T-helper 1 cell (primary cell): ENCODE measurements at places on chromosomes 7 and 10.

DNA sequence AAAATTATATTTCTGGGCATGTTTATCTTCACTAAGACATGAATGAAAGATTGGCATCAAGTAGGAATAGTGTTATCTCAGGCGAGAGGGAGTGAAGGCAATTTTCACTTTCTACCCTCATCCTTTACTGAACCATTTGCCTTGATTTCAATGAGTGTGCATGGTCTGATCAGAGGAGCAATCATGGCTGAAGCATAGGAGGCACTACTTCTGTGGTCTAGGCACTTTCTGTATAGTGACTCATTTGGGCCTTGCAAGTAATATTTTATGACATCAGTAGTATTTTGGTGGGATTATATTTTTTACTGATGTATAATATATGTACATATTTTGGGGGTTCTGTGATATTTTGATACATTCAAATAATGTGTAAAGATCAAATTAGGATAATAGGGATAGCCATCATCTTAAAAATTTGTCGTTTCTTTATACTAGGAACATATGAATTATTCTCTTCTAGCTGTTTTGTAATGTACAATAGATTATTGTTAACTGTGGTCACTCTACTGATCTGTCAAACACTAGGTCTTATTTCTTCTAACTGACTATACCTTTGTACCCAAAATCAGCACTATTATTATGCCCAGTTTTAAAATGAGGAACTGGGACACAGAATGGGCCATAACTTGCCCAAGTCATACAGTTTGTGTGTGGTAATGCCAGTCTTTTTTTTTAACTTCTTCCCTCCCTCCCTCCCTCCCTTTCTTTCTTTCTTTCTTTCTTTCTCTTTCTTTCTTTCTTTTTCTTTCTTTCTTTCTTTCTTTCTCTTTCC, 101.9 kb downstream of the RAB11FIP2 start:
- no peak for DNase-seq

DNA sequence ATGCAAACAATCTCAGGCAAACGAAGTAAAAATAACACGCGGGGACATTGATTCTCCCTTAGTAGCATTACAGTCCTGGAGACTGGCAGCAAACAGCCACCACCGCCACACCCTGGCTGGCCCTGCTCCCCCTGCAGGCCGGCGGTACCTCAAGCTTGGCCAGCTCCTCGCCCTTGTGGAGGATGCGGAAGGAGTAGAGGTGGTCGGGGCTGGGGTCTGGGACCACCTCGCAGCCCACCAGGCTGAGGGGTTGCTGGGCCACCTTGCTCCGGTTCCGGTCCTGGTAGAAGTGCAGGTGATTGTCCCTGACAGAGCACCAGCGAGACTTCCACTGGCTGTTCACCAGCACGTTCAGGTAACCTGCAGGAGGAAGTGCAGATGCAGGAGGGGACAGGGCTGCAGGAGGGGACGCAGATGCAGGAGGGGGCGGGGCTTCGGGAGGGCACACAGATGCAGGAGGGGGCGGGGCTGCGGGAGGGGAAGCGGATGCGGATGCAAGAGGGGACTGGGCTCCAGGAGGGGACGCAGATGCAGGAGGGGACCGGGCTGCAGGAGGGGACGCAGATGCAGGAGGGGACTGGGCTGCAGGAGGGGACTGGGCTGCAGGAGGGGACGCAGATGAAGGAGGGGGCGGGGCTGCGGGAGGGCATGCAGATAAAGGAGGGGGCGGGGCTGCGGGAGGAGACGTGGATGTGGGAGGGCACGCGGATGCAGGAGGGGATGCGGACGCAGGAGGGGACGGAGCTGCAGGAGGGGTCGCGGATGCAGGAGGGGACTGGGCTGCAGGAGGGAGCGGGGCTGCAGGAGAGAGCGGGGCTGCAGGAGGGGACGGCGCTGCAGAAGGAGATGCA, 65.7 kb downstream of the VWA2 start:
- DNase-seq = peak; percentile 46

DNA sequence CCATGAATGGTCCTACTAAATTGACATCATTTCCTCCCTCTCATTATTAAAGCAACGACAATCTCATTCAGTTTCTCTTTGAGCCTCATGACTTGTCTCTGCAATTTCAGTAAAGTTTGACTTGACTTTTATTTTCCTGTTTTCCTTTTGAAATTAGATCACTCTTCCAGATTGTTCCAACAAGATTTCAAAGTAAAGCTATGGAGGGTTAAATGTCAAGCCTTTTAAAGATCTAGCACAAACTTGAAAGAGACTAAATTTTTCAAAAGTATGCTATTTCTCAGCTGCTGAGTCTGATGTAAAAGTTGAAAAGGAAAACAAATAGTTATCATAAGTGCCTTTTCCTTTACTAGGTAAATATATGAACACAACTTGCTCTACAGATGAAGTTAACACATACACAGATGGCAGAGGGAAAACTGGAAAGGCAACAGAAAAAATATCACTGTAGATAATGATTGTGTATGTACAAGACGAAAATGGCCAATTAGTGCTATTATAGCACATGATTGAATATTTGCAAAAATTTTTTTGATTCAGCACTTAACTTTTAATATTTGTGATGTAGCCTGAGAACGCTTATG, 200.6 kb downstream of the WDR11 start:
- no peak for DNase-seq

DNA sequence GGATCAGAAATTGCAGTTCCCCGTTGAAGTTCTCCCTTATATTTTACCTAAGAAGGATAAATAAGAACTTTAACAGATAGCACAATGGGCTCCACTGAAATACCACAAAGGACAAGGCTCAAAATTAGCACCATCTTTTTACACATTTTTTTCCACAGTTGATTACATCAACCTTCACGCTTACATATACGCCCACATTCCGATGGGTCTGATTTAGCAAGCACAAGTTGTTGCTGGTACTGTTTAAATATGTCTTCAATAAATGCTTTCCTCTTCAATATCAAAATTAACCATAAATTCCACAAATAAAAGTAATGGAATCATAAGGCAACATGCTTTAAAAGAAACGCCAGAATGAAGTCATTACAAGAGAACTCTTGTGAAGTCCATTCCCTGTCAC, 79.5 kb downstream of the NEBL start:
- no peak for DNase-seq

DNA sequence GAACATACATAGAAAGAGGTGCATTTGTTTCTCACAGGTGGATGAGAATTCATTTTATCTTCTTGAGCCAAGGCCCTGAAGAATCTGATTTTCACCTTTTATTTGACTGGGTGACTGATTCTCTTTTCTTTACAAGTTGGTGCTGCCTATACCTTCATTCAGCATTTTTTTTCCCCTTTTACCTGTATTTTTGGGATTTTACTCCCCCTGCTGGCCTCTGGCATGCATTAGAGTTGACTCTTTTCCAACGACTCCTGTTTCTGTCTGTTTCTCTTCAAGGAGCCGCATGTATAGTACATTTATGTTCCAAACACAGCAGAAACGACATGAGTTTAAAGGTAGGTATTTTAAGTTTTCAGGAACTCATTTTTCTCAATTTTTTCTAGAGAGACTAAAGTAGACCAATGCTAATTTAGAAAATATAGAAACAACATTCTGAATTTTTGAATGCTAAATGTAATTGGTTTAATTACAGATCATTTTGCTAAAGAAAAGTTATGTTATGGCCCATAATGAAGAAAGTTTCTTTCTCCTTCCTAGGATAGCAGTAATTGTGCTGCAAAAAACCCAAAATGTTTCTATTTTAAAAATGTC, 149.8 kb upstream of the HDAC9 start:
- no peak for DNase-seq

DNA sequence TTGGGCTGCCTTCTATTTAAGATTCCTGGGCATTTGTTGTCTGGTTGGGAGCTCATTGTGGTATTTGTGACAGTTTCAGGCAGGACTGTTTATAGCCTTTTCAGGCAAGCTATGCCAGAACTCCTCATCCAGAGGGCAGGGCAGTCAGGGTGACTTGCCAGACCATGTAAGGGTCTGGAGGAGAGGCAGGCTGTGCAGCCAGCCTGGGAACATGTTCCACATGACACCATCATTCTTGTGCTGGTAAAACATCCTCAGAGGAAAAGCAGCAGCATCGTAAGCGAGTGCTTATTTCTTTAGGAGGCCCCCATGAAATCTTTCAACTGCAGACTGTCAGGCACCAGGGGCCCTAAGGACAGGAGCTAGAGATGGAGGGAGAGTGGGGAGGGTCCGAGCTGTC, 44.0 kb upstream of the SORBS1 start:
- no peak for DNase-seq

- no peak for DNase-seq
These were observed 10.0 kb downstream of the CAV1 start for GRCh38 chr7:116534790-116535189.

DNA sequence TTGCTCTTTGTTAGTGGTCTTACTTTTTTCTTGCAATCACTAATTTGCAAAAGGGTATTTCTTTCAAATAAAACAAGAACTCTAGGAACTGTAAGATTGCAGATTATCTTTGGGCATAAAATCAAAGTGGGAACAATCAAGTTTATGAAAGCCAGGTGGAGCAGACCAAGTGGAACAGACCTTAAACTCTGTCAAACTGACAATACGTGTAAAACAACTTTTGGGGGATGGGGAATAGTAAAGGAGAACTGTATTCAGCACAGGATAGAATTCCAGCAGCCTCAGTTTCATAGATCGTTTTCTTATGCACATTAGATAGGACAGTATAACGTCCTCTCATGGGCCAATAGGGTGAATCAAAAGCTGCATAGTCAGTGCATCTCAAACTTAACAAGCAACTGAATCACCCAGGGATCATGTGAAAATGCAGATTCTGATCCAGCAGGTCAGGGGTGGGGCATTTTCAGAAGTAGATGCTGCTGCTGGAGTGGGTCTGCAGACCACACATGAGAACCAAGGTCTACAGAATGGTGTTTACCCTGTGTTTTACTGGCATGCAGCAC, 120.7 kb downstream of the PIP4K2A start:
- DNase-seq = no peak

GRCh38 chr7:92837000-92837749, 802 bp upstream of the CDK6 start:
- DNase-seq = no peak

- no peak for DNase-seq
These were observed 22.3 kb downstream of the ADAMTS14 start for GRCh38 chr10:70694418-70695141.

DNA sequence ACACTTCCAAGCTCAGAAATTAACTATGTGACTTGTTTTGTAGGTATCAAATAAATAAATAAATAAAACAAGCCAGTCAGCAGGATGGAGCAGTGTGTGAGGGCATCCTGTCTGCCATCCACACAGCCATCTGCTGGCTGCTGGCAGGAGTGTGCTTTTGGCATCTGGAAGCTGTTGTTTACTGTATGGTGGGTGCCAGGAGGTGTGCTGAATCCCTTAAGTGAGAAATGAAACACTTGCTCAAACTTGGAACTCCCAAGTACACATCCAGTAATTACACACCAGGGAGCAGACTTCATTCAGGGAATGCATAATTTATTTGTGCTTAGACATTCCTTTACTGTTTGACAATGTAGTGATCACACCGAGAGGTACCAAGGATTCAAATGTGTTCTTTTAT, 16.9 kb upstream of the TAX1BP1 start:
- no peak for DNase-seq

- DNase-seq = no peak
These were observed 1.8 kb upstream of the PFKFB3 start for GRCh38 chr10:6200734-6201515.

- no peak for DNase-seq
These were observed 110.2 kb upstream of the PHF14 start for GRCh38 chr7:10863476-10863875.

- DNase-seq = no peak
These were observed 2.3 kb upstream of the DNAJB12 start for GRCh38 chr10:72356987-72357386.

GRCh38 chr10:126203746-126204145, 184.5 kb downstream of the ADAM12 start:
- no peak for DNase-seq

DNA sequence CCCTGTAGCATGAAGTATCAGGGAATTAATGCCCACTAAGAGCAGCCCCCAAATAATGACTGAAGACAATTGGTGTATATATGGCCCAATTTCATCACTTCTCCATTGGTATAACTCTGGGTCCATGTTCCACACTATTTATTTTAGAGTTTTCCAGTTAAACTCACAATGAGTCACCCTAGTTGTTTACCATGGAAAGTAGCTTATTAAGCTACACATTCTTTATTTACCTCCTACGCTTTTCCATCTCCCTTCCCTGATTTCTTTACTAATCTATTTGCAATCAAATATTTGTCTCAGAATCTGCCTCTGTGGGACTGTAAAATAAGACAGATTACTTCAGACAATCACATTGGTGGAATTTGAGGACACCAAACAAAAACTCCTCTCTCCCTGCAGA, 655.6 kb downstream of the SORCS1 start:
- DNase-seq = no peak

DNA sequence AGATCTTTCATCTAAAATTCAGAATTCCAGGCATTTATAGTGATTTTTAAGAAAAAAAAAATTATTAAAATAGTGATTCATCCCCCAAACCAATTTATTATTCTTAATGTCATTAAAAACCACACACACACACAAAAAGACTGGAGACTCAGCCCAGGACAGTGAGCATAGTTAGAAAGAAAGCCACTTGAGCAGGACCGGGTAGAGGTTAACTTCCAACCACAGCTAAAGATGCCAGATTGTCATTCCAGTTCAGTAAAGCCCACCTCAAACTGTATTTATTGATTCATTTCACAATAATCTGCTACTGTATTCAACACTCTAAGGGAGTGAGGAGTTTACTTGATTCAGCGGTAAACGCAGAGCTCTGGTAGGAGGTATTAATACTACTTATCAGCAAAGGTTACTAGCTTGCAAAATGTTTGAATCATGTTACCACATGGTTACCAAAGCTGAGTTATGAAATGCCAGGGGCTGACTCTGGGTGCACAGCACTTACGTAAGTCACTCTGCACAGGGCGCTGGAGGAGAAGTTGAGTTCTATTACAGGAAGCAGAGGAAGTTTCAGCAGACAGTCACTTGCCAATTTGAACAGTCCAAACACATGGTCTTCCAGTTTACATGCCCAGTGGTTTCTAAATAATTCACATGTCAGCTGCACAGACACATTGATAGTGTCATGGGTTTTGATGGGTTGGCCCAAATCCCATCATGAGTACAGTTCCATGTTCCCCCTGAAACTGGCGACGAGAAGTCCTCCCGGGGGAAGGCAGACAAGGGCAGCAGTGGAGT, 64.6 kb downstream of the KLF6 start:
- no peak for DNase-seq

- no peak for DNase-seq
These were observed 96.6 kb downstream of the SNX10 start for GRCh38 chr7:26388256-26388655.

GRCh38 chr10:95295031-95295755, 4.4 kb upstream of the PDLIM1 start:
- no peak for DNase-seq

DNA sequence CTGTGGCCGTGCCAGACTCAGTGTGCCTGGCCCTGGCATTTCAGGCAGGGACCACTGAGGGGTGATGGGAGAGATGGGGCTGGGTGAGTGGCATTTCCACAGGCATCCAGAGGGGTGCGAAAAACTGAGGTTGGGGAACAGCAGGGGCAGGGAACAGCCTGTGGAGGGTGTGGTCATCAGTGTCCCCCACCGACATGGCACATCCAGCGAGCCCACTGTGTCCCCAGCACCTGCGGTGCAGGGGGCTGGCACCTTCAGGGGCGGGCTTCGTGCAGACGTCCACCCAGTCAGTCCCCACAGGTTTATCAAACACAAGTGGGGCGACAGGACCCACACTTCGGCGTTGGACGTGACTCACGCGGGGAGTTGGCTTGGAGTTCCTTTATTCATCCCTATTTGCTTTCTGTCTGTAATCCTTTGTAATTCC, 14.8 kb downstream of the CUX1 start:
- no peak for DNase-seq
